ENCODE measurements at places on chromosomes 16 and 17.

- DNase-seq, result no peak
These were observed 13.1 kb downstream of the SLC22A31 start for GRCh38 chr16:89187032-89187769.

- peak; percentile 46 for DNase-seq
These were observed 36.1 kb downstream of the GINS2 start for GRCh38 chr16:85652431-85653221.

- DNase-seq, result no peak
These were observed 250.8 kb upstream of the RPL38 start for GRCh38 chr17:73952480-73953205.

GRCh38 chr16:74226338-74226954 is 70.2 kb upstream of the PSMD7 start:
- DNase-seq, result no peak

DNA sequence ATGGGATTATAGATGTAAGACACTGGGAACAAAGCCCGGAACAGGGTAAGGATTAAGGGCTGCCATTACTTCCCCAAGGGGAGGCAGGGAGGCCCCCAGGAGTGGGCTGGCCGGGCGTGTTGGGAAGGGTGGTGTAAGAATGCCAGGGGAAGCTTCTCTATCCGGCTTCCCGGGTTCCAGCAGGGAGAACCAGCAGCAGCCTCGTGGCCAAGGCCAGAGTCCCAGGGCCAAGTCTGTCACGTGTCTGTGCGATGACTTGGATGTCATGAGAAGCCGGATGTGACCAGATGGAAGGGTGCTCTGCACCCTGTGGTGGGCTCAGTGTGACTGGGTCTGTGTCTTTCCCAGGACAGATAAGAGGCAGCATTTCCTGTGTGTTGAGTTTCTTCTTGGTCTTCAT is 52.1 kb downstream of the SCNN1B start:
- DNase-seq, result no peak

DNA sequence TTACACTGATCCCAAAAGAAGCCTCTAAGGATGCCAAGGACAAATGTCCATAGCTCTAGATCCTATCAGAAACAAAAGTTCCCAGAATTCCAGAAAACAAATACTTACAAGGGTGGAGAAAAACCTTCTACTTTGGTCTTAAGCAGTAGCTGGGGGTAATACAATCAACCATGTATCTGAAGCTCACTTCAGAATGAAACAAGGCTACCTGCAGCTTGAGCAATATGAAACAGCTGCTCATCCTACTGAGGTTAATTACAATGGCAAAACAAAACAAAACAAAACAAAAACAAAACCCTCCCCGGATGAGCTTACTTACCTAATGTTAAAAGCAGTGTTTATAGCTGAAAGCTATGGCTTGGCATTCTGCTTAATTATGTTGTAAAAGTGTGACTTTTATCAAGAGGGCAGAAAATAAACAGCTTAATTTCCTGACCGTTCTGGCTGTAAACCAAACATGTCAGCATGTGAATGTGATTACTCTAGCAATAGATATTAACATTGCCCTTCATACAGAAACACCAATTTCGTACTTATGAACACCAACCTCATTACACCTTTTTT is 10.5 kb downstream of the PDZD9 start:
- DNase-seq, result no peak

GRCh38 chr16:82156761-82157533 is 13.1 kb downstream of the MPHOSPH6 start:
- DNase-seq, result no peak

DNA sequence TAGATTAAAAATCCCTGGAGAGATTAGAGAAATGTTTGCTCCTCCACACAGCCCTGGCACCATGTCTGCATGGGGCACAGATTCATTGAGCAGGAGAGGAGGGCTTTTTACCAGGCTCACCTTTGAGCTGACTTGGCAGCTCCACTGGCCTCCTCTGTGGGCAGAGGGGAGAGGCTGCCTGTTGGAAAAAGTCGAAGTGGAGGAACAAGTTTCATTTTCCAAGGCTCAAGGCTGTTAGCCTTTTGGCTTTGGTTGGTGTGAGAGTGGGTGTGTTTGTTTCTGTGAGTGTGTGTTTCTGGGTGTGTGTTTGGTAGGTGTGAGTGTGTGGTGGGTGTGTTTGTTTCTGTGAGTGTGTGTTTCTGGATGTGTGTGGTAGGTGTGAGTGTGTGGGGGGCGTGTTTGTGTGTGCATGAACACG is 5.6 kb downstream of the TMEM238L start:
- no peak for DNase-seq

GRCh38 chr17:32388613-32389459 is 38.9 kb downstream of the ZNF207 start:
- DNase-seq, result no peak

DNA sequence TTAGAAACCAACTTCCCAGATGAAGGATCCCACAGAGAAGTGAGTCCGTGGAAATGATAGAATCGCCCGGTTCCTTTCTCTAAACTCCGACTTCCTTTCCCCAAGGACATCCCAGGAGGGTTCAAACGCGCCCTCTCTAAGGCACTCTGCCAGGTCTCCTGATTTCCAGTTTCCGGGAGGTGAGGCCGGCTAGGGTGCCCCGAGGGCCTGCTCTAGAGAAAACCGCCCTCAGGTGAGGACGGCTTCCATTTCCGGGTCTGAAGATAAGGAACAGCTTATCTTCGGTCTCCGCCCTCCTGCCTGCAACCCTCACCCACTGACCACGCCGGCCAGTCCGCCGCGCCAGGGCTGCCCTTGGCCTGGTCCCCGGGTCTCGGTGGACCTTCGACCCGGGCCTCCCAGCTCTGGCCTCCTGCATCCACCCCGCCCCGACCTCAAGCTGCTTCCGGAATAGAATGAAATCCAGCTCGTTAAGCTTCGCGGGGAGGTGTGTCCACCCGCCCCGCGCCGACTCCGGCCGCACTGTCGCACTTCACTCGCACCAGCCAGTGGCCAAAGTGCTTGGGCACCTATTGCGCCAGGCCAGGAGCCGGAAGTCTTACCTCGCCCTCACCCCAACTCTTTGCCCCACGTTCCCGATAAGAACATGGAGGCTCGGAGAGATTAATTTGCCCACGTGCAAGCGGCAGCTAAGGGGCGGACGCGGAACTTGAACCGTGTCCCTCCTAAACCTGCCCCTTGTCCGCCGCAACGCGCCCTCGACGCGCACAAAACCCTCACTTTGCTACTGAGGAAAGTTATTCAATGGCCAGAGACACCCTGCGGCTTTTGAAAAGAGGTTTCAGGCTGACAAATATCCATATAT is 836 bp upstream of the MMP15 start:
- DNase-seq, result no peak

GRCh38 chr17:82690786-82691489 is 7.6 kb downstream of the RAB40B start:
- no peak for DNase-seq

DNA sequence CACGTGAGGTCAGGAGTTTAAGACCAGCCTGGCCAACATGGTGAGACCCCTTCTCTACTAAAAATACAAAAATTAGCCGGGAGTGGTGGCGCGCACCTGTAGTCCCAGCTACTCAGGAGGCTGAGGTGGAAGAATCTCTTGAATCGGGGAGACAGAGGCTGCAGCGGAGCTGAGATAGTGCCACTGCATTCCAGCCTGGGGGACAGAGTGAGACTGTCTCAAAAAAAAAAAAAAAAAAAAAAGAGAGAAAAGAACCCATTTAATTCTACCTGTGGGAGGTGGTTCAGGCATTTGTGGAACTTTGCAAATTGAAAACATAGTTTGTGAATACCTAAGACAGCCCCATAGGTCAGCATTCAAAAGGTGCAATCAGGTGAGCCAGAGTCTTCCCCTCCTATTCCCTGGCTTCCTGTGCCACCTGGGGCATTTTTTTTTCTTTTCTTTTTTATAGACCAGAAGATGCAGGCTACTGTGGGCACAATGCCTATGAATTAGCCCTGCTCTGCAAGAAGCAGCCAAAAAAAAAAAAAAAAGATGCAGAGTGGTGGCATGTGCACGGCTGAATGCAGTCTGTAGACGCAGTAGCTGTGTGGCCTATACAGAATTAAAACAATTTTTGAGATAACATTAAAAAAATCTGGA is 9.1 kb upstream of the SOCS3 start:
- no peak for DNase-seq

DNA sequence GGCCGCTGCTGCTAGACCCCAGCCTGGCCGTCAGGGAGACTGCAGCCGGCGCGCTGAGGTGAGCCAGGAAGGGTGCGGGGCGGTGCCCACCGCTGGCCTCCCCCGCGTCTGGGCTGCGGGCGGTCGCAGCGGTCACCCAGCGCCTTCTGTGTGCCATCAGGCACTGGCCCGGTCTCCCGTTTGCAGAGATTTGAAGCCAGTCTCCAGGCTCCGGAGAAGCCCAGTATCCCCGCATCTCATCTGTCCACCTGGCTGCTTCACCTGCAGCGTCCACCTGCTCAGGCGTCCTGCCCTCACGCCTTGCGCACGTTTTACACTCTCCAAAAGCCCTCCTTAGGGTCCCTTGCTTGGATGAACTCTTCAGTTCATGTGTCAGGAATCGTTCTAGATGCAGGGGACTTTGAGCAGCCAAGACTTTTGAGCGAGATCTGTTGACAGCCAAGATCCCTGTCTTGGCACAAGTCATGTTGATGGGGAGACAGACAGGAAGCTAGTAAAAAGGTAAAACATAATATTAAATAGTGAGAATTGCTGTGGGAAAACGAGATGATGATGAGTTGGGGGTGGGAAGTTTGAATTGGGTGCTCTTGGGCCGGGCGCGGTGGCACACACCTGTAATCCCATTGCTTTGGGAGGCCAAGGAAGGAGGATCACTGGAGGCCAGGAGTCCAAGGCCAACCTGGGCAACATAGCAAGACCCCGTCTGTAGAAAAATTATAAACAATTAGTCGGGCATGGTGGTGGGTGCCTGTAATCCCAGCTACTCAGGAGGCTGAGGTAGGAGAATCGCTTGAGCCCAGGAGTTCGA is 916 bp downstream of the HEATR3 start:
- no peak for DNase-seq

DNA sequence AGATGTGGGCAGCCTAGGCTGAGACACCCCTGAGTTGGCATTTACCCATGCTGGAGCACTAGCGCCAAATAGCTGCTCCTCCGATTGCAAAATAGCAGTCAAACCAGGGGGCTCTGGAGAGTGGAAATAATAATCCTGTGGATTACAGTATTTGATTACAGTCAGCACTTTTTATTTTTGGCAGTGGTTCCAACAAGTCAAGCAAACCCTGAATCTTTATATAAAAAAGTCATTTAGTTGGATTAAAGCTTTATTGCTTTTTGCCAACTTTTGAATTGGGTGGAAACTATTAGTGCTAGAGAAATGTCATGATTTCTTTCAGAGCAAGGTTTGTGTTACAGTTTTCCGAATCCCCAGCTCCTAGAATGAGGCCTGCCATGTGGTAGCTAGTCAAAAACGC is 99.3 kb upstream of the FAM20A start:
- no peak for DNase-seq

GRCh38 chr17:69326377-69327059 is 415 bp downstream of the ABCA5 start:
- DNase-seq, result no peak

- DNase-seq, result peak; percentile 60
These were observed at the start of gene TP53I13 for GRCh38 chr17:29568331-29569244. TSS of gene TP53I13 (plus strand) at chr17:29568701. CDS start at chr17:29568759, 58 bp downstream.

GRCh38 chr17:19295473-19296135 is 58.4 kb downstream of the EPN2 start:
- no peak for DNase-seq

Data from NCI-H446 treated with DMSO at 0.1 percent for 48 hours (cell line).